ENCODE measurements at places on chromosomes 7 and 10.

GRCh38 chr7:47546733-47547494, 35.0 kb downstream of the TNS3 start:
- no peak for DNase-seq

DNA sequence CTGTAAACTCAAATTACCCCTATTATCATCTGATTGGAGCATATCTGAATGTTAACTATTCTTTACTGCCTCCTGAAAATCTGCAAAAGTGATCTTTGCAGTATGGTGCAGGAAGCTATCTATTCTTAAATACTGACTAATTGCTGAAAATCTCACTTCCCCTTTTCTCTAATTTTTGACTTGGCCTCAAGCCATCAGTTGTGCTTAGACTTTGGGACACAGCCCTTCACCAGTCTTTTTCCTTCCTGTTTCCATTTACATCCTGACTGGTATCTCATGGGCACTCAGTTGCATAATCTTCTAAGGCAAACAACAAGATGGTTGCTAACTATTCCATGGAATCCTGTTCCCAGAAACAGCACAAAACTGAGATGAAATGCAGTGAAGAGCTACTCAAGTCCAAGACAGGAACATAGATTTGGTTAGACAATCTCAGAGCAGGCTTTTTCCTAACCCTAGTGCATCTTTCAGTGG, 228.5 kb downstream of the SORCS1 start:
- no peak for DNase-seq

DNA sequence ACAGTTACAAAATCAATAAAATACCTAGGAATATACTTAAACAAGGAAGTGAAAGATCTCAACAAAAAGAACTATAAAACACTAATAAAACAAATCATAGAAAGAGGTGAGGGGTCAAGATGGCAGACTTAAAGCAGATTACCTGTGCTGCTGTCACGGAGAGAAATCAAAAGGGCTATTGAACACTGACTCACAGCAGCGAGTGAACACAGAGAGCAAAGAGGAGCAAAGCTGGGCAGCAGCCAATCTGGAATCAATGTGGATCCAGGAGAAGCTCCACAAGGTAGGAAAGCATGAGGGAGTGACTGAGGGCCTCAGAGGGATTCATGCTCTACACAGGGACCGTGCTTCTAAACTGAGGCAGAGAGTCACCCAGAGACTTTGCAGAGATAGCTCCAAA, 562.0 kb upstream of the SEMA3D start:
- no peak for DNase-seq

GRCh38 chr7:108045669-108046068, 42.7 kb upstream of the LAMB1 start:
- no peak for DNase-seq

DNA sequence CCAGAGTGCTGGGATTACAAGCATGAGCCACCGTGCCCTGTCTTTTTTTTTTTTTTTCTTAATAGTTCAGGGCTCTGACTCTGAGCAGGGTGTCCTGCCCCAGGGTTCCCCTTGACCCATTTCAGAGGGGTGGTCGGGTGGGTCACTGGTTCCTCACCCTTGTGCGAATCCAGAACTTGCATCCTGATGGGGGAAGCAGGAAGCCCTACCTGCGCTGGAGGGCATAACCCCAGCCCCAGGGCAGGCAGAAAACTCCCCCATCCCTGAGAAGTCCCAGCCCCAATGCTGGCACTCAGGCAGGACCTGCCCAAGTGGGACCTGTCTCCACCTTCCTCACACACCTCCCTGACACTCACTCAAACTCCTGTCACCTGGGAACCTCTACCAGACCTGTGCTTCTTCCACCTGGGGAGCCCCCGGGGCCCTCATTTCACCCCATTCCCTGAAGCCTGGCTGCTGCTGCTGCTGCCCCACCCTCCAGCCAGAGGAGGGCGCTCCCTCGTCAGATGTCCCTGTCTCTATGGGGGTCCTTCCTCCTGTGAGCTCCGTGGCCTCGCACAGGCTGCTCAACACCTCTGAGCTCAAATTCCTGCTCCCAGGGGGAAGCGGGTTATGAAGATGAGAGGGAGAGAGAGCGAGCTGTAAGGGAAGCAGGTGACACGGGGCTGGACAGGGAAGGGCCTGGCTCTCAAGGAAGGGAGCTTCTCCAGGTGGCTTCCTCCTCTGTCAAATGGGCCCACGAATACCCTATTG, 15.1 kb upstream of the ZNF273 start:
- DNase-seq, result peak; percentile 28

- no peak for DNase-seq
These were observed 108.3 kb upstream of the HDAC9 start for GRCh38 chr7:18387191-18387735.

DNA sequence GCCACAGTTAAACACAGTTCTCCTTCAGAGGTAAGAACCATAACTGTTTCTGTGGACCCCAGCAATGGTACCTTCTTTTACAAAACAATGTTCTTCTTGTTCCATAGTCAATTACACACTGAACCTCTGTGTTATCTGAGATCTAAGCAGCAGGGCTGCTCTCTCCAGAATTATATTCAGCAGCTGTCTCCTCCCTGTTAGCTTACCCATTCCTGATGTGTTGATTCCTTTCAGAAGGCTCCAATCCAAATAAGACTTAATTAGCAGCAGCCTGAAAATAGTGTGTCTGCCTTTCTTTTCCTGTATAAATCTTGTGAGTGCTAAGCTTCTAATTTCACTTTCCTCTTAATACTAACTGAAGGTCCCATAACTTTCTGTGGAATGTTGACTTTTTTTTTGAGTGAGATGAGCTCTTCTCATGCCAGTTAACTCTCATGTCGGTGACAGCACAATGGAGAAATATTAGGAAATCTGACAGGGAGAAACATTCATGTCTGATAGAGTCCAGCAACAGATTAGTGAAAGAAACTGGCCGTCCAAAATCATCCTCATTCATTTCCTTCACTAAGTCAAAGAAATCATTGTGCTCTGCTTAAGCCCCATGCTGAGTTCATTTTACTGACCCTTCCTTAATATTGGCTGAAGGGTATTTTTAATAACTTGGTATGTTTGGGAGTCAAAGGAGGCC, 226.5 kb downstream of the PRKG1 start:
- DNase-seq, result no peak

GRCh38 chr10:21989453-21990154, 13.9 kb downstream of the DNAJC1 start:
- DNase-seq, result peak; percentile 38

DNA sequence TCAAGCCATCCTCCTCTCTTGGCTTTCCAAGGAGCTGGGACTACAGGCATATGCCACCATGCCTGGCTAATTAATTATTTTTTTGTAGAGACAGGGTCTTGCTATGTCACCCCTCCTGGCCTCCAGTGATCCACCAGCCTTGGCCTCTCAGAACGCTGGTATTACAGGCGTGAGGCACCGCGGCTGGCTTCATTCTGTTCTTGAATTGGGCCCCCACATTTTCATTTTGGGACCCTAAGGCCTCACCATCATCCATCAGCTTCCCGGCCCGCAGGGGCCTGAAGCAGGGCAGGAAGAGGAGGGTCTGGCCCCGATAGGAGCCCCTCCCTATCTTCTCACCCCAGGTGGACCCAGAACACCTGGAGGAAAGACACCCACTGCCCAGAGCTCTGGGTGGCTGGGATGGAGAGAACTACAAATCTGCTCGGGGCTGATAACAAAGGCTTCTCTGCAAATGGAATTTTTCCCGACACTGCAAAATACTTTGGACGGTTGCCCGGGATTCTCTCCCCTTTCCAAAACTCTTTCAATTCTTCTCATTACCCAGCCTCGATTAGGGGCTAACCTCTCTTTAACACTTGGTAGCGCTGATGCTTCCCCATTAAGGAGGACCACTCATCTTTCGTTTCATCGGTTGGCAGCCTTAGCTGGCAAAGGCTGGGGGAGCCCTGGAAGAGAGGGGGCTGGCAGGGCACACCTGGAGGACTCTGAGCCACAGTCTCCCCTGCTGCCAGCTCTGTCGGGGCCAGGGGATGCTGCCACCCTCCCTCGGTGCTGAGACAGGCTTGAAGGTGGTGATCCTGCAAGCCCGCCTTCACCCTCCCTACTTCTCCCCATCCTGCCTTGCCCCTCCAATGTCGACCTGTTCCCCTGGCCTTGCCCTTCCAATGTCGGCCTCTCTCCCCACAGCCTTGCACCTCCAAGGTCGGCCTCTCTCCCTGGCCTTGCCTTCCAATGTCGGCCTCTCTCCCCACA, 81.0 kb upstream of the GNA12 start:
- no peak for DNase-seq

DNA sequence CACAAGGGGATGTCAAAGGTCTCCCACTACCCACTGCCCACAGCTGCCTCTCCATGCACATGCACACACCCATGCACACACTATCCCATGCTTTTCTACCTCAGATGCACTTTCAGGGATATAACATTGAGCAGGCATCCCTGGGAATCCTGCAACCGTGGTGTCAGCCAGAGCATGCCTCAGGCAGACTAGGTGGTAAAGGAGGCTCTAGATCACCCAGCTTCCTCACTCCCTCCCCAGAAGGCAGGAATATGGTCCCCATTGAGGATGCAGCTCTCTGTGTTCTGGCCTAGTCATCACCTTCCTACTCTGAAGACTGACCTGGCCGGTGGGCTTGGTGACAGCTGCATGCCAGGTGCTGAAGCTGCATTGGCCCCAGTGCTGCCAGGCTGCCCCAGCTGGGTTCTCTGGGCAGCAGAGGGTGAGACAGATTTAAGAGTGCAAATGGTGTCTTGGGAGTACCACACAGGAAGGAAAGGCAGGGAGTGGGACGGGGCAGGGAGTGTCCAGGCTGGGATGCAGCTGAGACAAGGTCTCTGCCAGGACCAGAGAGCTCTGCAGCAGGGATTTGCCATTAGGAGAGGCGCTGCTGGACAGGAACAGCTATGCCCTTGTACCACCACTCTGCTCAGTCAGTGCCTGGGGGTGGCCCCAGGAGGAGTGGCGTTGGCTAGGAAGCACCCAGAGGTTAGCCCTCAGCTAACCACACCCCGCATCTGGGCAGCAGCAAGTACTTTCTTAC, 53.4 kb upstream of the GDF10 start:
- no peak for DNase-seq

DNA sequence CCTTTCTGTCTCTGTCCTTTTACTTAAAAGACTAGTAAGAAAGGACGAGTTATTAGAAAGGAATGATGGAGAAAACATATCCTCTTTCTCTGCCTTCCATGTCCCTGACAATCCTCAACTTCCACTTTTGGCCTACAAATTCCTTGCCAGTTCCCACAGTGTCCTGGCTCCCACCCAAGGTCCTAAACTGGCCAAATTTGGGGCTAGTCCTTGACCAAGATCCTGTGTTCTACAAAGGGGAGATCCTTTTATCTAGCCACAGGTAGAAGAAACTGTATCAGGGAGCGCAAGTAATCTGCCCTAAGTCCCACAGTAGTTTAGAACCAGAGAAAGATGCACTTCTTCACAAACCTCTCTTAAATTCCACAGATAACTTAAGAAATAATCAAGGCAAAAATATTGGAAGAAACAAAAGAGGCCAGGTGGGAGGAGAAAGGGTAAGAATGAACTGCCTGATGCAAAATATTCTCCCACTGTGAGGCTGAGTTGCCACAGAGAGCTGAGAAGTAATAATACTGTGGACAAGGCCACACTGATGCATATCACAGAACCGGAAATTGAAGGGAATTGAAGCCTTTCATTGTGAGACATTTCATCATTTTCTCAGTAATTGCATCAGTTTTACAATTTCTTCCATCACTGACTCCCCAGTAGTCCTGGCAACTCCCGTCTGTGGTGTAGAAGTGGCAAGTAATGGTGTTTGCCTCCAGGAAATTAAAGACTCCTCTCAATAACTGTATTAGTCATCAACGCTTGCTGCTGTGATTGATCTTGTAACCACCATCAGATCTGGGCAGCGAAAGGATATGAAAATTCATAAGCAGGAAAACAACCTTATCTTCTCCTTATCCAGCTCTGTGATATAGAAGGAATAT, 47.2 kb downstream of the DNAJC12 start:
- DNase-seq, result peak; percentile 34

- no peak for DNase-seq
These were observed 79.6 kb upstream of the CXCL12 start for GRCh38 chr10:44464503-44464902.

- no peak for DNase-seq
These were observed 260.2 kb upstream of the TMEM72 start for GRCh38 chr10:44650691-44651661.

GRCh38 chr10:76961841-76962240, 675.8 kb downstream of the KCNMA1 start:
- no peak for DNase-seq
